Airway epithelial cell (primary cell): ENCODE measurements at places on chromosomes 5 and 9. TPM values are rescaled to one million over a fixed set of nuclear protein-coding genes. Genes with fewer than 3 reads are reported as not detected.

SLC34A3 gene
- total RNA-seq = 0.14 TPM in 1 of 2 replicates, not detected in the other

TBC1D9B gene
- 47.8 and 63.1 TPM in 2 replicates for total RNA-seq

PCDHGA7 gene
- 0.92 and 1.2 TPM in 2 replicates for total RNA-seq

KLF4 gene
- 53.1 and 65.8 TPM in 2 replicates for total RNA-seq

TAF11L5 gene
- not detected in 2 replicates for total RNA-seq

HTR1A gene
- total RNA-seq = not detected in 2 replicates

PCDHA10 gene
- total RNA-seq = not detected in 2 replicates

GRXCR2 gene
- not detected in 2 replicates for total RNA-seq

ENHO gene
- total RNA-seq = not detected in 2 replicates
